ENCODE measurements at places on chromosomes 1 and 21. TPM values are rescaled to one million over a fixed set of nuclear protein-coding genes. Genes with fewer than 3 reads are reported as not detected.

SPRR5 gene
- total RNA-seq: not detected

PCAT6 gene
- not detected for total RNA-seq

PLEKHA6 gene
- total RNA-seq: 3.1 TPM

ITPKB gene
- total RNA-seq: 9.5 TPM

MUL1 gene
- total RNA-seq: 30.5 TPM

ELAVL4 gene
- not detected for total RNA-seq

CYP4Z1 gene
- not detected for total RNA-seq

CLCA2 gene
- 251 TPM for total RNA-seq

TTC24 gene
- total RNA-seq: not detected

GREM2 gene
- not detected for total RNA-seq

TMEM82 gene
- not detected for total RNA-seq

NUAK2 gene
- 15.5 TPM for total RNA-seq

C1QA gene
- total RNA-seq: not detected

FAM72C gene
- total RNA-seq: 5.9 TPM

ZNF697 gene
- total RNA-seq: 7.2 TPM

FOXD3 gene
- total RNA-seq: not detected

CCDC17 gene
- total RNA-seq: 0.23 TPM

FCER1A gene
- total RNA-seq: not detected

USP33 gene
- total RNA-seq: 27.0 TPM

ERG gene
- total RNA-seq: 0.04 TPM

USP21 gene
- 8.5 TPM for total RNA-seq

ADARB1 gene
- 18.8 TPM for total RNA-seq

TMEM51 gene
- 18.3 TPM for total RNA-seq

ESPN gene
- 4.3 TPM for total RNA-seq

MMP23B gene
- total RNA-seq: 3.7 TPM

S100A14 gene
- total RNA-seq: 2,019 TPM

EPHA8 gene
- total RNA-seq: 0.04 TPM

TTC39A gene
- 0.78 TPM for total RNA-seq

DARS2 gene
- total RNA-seq: 23.5 TPM
